Urinary bladder (tissue), 4 donors: ENCODE measurements at places on chromosomes 6 and 20. TPM values are rescaled to one million over a fixed set of nuclear protein-coding genes. Genes with fewer than 3 reads are reported as not detected.

DNA sequence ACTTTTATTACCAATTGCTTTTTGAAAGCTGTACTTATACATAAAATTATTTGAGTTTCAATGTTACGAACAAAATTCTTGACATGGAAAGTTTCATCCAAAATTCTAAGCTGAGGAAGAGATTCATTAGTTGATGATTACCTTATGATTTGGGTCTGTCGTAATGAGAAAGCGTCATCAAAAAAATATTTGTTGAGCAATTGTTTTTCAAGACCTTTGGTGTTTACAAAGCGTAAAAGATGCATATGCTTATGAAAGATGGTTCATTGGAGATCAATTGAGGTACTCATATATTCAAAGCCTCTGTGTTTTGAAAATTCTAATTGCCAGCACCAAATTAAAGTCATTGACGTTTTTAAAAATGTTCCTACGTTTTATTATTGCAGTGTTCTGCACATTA is 110.5 kb upstream of the DOK5 start:
- no peak for DNase-seq

The LGSN gene
- not detected for total RNA-seq

- DNase-seq, result no peak
Measured at GRCh38 chr20:21527908-21528307, 14.0 kb upstream of the NKX2-2 start.

DNA sequence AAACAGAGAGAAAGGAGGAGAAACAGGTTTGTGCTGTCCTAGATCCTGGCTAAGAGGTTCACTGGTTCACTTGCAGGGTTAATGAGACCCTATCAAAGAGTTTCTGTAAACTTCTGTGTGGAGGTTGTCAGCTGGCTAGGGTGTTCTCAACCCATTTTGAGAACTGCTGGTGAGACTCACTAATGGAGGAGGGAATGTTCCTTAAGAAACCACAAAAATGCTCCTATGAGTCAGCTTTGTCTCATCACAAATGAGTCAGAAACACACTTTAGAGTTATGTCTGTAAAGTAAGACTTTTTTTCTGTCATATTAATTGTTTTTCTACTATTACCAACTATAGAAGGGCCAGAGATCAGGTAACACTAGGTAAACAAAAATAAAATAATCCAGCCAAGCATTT is 884.4 kb downstream of the PHF3 start:
- DNase-seq, result no peak

DNA sequence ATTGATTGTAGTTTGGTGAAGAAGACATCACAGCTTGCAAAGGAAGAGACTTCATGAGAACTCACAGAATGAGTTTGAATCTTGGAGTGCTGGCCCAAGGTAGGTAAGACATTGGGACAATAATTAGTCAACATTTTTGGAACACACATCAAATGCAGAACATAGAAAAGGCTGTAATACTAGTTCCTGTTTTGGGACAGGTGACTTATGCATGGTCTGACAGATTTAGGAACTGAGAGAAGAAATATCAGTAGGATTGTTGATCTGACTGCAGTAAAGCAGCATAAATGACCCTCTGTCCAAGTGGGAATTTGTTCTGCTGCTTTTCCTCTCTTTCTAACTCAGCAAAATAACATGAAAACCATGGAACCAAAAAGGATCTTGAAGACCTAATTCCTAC is 102.3 kb upstream of the MAP3K7 start:
- DNase-seq, result no peak

The DYNLRB1 gene
- 36.2 TPM for total RNA-seq

DNA sequence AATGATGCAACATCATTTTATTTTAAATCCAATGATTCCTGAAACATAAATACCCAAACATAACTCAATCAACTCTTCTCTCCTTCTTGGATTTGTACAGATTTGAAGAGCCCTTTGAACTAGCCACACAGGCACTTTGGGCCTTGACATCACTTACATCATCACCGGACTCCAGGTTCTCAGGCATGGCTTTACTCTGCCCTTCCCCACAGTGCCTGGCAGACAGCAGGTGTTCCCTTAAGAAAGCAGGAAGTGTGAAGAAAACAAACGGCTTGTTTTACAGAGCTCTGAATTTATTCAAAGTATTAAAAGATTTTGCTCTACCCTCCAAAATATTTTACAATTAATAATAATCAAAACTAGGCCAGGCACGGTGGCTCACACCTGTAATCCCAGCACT is 54.8 kb upstream of the GCM1 start:
- no peak for DNase-seq

GRCh38 chr6:169029861-169030260 is 223.8 kb downstream of the THBS2 start:
- DNase-seq, result no peak

GRCh38 chr6:437037-437392 is 45.5 kb downstream of the IRF4 start:
- DNase-seq, result no peak

- DNase-seq, result no peak
Measured at GRCh38 chr6:71478834-71479541, 190.4 kb downstream of the OGFRL1 start.

The CCN6 gene
- total RNA-seq, result not detected

- DNase-seq, result no peak
Measured at GRCh38 chr6:168451805-168452517, 11.0 kb downstream of the SMOC2 start.

DNA sequence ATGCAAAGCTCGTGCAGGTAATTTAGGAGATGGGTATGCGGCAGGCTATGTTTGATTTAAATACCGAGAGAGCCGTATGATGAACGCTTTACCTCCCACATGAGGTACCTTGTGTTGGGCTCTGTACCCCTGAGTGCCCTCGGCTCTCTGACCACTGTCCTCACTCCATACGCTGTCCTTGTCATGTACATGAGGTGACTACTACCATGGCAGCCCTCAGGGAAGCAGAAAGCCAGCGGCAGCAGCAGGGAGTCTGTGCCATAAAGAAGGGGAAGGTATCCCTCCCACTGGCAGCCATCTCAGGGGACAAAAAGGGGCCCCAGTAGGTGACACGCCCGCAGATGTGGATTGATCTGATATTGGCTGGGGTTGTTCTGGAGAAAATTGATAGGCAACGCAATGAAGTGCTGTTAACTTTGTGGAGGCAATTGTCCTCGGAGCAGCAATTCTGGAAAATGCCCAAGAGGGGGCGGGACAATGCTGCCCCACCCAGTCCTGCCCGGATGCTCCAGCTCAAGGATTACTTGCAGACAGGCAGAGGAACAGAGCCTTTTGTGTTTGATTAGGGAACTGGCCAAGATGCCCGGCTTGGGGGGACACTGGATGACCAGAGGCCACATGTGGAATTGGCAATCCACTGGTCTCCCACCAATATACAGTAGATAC is 38.0 kb upstream of the HSF2 start:
- no peak for DNase-seq

DNA sequence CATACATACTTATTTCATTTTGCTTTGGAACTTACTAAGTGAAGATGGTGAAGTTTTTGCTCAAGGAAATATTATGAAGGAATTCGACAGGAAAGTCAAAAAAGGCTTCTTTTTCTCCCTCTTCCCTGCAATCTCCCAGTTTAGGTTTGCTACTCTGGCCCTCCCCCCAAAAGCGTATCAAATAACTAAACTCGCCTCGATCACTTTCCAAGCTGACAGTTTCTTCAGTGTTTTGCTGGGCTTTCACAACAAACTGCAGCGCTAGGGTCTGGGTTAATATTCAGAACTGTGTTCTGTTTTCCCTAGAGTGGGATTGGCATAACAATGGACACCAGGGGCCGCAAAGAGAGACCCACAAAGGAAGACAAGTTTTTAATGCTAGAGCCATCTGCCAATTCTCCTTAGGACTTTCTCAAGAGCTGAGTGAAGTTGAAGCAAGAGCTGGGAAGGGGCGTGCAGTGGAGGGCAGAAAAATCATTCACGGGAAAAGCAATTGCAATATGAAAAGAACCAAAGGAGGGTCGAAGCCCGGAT is 57.8 kb downstream of the ATP9A start:
- DNase-seq, result no peak

The SLCO4A1 gene
- 1.4 TPM for total RNA-seq

DNA sequence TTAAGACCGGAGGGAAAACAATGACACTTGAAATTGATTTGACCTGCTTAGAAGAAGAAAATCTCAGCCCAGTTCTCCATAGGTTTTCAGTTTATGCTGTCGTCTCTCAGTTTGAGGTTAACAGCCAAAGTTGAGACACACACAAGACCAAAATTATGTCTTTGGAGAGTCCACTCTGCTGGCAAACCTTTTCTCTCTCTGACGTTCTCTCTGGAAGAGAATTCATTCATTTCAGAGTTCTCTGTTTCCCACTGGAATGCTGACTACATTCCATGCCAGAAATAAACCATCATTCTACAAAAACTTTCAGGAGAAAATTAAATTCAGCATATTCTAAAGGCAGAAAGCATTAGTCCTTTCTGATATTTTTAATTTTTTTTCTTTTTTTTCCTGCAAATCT is 155.2 kb downstream of the TFAP2A start:
- DNase-seq, result no peak

The FABP7 gene
- 0.63 TPM for total RNA-seq

- DNase-seq, result no peak
Measured at GRCh38 chr6:133895573-133896343, 6.8 kb downstream of the TCF21 start.

The GATA5 gene
- 6.6 TPM for total RNA-seq

- no peak for DNase-seq
Measured at GRCh38 chr20:5703681-5704101, 46.5 kb upstream of the SHLD1 start.

DNA sequence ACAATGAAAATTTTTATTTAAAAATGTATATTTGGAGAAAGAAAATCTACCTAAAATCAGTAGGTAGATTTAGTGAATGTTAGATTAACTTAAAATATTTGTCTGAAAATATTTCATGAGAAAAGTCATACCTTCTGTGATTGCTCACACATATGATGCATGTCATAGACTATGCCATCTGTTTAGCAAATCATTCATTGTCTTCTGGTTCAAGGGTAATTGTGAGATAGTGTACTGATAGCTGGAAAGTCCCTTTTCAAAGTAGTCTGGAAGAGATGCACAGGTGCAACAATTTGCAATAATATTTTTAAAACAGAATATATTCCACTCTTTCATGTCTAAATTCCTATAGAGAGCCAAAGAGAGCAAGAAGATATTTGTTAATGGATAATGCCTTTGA is 21.0 kb upstream of the RNF217 start:
- no peak for DNase-seq

DNA sequence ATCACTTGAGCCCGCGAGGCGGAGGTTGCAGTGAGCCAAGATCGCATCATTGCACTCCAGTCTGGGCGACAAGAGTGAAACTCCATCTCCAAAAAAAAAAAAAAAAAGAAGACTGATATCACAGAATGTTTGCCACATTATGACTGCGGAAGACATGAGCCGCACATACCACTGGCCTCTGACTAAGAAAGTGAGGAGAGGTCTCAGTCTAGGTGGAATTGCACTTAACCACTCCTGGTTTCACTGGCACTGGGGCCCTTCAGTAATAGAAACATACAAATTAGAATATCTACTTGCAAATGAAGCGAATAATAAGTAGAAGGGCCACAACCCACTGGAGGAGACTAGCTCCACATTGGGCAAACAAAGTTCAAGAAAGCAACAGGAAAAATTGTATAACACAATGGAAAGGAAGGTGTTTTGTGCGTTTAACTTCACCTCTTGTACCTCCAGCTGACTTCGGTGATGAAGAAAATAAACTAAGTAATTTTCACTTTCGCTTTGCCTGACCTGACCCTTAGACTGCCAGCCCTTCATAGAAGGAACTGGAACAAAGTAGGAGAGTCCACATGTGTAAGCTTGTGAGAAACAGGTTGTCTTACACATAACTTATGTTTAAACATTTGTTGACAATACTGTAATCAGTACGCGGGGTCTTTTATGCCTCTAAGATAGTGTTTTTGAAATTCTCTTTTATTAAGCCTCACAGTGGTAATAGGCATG is 147.5 kb upstream of the TSHZ2 start:
- DNase-seq, result no peak

The DAAM2 gene
- total RNA-seq, result 21.1 TPM

DNA sequence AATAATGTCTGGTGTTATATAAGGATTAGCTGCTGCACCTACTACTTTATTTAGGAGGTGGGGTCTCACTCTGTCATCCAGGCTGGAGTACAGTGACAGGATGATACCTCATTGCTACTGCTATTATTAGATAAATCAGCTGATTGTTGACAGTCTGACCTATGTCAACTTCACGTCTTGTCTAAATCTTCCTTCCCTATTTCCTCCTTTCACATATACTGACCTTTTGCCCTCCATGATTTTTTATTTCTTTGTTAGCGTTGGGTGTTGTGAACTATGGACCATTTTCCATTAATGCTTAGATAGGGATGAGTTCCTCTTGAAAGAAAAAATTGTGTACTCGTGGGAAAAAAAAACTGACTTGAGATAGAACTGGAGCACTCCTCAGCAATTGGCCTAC is 109.9 kb upstream of the BEND6 start:
- DNase-seq, result no peak

The ADGRB3 gene
- 29.4 TPM for total RNA-seq

GRCh38 chr20:41664584-41664983 is 46.4 kb upstream of the CHD6 start:
- DNase-seq, result no peak

DNA sequence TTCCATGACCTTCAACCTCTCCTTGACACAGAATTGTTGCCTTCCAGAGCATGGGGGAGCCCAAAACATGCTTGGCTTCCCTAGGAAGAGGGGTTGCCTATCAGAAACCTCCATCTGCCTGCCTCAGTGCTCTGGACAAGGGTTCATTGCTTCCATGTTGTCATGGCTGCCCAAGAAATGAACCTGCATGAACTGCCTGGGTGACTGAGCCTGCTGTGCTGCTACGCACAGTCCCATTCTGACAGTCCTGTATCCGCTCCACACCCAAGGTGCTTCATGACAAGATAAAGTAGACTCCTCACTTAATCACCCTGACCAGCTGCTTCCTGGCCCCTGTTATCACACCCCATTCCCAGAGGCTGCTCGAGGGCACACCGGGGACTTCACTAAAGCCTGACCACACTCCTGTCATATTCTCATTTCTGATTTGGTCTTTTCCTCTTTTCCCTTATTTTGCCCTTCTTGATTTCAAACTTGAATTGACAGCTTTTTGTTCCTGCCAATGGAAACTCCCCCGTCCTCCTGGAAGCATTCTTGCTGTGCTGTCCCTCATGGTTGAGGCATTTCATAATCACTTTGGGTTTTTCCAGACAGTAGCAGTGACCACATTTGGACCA is 31.9 kb downstream of the GMPR start:
- DNase-seq, result no peak

- no peak for DNase-seq
Measured at GRCh38 chr6:21707524-21708319, 114.2 kb downstream of the SOX4 start.

The OXT gene
- not detected for total RNA-seq

The BPI gene
- 0.32 TPM for total RNA-seq

The PBOV1 gene
- not detected for total RNA-seq

The PNPLA1 gene
- not detected for total RNA-seq
